Ammon's horn (tissue), 1 donor: ENCODE measurements at places on chromosomes 5 and 9.

- no peak for DNase-seq
Measured at GRCh38 chr5:155952486-155953089, 374.4 kb upstream of the SGCD start.

- DNase-seq, result no peak
Measured at GRCh38 chr5:74415695-74416102, 224.8 kb downstream of the ENC1 start.

DNA sequence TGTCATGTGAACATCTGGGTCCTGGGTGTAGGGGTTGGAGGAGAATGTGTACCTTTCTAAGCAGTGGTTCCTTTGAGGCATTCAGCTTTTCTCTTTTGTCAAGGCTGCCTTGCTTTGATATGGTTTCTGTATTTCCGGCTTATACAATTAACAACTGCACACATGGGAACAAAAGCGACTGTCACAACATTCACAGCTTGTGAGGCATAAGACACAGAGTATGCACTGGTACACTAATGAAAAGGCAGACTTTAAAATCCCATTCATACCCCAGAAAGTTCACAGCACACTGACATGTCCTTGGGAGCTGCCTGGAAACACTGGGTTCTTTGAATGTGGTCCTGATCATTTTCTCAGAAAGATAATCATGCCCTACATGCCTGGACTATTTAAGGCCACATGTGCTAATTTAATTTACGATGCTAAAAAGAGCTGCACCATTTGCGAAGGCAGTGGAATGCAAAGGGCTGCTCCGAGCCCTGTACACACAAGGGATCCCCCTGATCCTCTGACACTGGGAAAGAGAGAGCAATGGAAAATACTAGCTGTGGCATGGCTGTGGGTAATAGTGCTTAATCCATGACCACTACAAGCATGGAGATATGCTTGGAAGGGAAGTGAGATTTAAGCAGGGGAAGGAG, 131.8 kb downstream of the EFNA5 start:
- no peak for DNase-seq

DNA sequence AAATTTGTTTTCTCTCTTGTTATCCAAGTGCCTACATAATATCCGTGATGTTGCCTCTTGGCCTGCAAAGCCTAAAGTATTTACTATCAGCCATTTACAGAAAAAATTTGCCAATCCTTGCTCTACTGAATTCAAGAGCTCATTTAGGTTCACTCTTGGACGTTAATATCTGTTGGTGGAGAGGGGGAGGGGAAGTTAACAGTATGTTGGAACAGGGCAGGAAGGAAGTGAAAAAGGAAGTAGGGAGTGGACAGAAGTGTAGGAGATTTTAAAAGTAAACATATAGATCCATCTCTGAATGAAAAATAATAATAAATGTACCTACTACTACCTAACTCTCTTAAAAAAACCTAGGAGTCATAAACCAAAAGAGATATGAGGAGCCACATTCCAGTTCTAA, 32.8 kb downstream of the ZNF608 start:
- DNase-seq, result no peak

DNA sequence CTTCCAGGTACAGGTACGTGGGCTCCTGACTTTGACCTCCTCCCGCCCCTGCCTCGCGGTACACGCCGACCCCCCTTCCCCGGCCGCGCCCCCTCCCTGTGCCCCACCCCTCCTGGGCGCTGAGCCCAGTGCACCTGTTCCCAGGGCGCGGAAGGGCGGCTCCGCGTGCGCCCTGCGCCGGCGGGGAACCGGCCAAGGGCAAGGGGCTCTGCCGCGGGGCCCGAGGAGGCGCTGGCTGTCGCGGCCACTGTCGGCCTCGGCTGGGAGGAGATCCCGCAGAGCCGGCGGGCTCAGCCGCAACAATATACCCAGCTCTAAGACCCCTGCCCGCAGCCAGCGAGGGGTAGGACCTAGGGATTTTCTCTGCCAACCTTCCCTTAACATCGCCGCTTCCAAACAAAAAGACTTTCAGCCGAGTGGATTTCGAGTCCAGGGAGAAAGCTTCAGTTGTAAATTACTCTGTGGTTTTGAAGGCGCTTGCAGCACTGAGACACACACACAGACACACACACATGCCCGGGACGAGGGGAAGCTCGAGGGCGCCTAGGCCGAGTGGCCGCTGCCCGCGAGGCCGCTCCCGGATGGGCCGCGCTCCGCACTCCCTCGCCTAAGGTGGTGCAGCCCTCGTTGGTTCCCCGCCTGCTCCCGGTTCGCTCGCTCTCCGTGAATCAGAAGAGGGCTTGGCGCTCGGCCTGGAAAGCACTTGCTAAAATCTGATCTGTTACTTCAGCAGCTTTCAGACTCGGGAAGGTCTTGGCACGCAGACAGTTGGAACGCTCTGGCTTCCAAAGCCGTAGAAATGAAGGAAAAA, 1.2 kb downstream of the FGF18 start:
- peak; percentile 73 for DNase-seq

GRCh38 chr9:108776920-108777639, 78.7 kb downstream of the ACTL7B start:
- DNase-seq, result no peak

GRCh38 chr5:138536665-138537315, 6.2 kb downstream of the ETF1 start:
- DNase-seq, result no peak

DNA sequence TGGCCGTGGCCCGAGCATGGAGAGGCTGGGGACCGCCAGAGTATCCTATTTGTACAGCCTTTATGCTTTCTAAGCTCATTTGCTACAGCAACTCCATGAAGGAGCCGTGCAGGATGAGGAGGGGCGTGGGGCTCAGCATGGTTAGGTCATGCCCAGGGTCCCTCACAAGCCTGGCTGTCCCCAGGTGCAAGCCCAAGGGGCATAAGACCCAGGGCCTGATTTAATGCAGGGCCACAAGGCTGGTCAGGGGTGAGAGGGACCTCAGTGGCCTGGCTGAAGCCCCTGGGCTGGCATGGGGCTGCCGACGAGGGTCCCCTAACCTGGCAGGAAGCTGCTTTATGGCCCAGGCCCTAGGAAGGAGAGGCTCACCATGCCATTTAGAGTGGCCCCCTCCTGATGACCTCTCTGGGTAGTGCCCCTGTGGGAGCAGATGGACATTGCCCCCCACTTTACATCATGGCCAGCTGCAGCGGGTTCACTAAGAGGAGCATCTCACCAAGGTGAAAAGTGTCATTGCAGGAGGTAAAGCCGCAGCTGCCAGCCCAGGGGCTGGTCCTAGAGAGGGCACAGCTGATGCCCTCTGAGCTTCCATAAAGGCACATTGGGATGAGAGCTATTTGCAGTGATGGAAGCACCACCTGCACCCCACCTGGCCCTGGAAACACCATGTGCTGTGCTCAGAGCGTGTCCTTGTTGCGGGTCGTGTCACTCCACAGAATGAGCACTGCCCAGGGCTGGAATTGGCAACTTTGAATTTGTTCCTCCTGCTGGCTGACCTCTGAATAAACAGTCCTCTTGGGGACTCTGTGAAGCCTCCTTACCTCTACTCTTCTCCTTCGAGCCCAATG, 58.9 kb downstream of the ZNF618 start:
- no peak for DNase-seq

GRCh38 chr9:99660191-99660636, 161.5 kb upstream of the NR4A3 start:
- DNase-seq, result peak; percentile 81

GRCh38 chr9:137021979-137022661, 5.9 kb downstream of the ABCA2 start:
- peak; percentile 96 for DNase-seq

DNA sequence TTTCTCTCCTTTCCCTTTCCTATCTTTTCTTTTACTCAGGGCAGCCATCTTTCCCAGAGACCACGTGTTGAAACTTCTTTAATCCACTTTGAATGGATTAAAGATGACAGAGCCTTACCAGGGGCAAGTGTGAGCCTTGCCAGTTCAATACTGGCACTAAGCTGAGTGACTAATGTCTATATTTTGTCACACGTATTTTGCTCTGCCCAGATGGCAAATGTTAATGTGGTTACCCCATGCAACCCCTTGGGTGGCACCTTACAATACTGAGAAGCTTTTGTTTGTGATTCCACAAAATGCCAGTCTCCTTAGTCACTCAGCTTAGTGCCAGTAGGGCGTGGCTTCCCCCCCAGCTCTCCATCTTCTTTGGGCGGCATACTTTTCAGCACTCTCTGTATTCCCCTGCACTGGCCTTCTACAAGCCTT, 24.8 kb downstream of the ANXA1 start:
- no peak for DNase-seq

DNA sequence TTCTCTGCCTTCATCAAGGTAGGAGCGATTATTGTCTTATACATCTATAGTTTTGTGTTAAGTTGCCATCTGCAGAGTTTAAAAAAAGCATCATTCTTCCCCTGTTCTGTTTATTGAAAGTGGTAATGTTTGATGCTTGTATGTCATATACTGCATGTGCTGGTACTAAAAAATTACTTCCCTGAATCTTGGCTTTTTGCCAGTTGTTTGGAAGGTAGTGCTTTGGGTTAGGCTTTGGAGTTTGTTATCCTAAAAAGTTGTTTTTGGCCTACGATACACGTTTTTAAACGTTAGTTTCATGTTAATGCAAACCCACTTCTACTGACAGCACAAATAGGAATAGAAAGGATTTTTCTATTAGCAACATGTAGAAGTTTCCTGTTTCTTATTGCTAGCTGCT, 158.3 kb downstream of the GIN1 start:
- no peak for DNase-seq

- peak; percentile 81 for DNase-seq
Measured at GRCh38 chr5:39948867-39949468, 524.2 kb upstream of the DAB2 start.

- DNase-seq, result no peak
Measured at GRCh38 chr9:121947775-121948174, 145.3 kb downstream of the TTLL11 start.

GRCh38 chr5:180830253-180831138, 27.9 kb upstream of the MGAT1 start:
- DNase-seq, result peak; percentile 81

- peak; percentile 77 for DNase-seq
Measured at GRCh38 chr9:136728080-136728547, 14.6 kb downstream of the LCN10 start.

GRCh38 chr9:23541976-23542375, 284.1 kb downstream of the ELAVL2 start:
- DNase-seq, result no peak

GRCh38 chr9:87002517-87002916, 55.2 kb upstream of the GAS1 start:
- DNase-seq, result no peak

DNA sequence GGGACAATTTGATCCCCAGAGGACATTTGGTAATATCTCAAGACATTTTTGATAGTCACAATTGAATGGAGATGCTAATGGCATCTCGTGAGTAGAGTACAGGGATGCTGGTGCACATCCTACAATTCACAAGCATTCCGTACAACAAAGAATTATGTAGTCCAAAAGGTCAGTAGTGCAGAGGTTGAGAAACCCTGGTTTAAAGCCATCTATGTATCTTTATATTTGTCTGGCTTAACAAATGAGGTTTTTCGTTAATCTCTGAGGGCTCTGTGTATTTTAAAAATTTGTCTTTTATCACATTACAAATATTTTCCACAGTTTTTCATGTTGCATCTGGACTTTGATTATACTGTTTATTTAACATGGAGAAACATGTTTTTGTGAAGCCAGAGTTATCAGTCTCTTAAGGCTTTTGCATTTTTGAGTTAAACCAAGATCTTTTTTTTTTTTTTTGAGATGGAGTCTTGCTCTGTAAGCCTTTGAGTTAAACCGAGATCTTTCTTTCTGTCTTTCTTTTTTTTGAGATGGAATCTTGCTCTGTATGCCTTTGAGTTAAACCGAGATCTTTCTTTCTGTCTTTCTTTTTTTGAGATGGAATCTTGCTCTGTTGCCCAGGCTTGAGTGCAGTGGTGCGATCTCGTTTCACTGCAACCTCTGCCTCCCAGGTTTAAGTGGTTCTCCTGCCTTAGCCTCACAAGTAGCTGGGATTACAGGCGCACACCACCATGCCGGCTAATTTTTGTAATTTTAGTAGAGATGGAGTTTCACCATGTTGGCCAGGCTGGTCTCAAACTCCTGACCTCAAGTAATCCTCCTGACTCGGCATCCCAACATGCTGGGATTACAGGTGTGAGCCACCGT, 2.8 kb downstream of the HSDL2 start:
- no peak for DNase-seq

- DNase-seq, result no peak
Measured at GRCh38 chr5:177605078-177605477, 5.1 kb downstream of the B4GALT7 start.

- no peak for DNase-seq
Measured at GRCh38 chr5:96530901-96531300, 97.9 kb upstream of the PCSK1 start.

DNA sequence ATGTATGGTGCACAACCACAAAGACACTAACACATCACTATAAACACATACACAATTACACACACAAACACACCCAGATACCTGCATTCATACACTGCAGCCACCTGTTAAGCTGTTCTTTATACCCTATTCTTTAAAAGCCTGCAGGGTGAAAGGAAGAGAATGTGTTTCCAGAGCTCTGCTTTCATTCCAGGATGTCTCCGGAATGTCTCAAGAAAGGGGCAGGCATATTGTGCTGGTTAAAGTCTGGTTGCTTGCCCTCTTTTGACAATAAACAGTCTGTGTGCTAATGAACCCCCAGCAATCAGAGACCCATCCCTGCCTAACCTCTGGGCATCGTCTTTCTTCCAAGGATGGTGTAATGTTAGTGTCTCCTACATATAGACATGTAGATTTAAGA, 181.6 kb downstream of the EPB41L4A start:
- no peak for DNase-seq

- no peak for DNase-seq
Measured at GRCh38 chr9:94801234-94801633, 74.7 kb downstream of the AOPEP start.

- no peak for DNase-seq
Measured at GRCh38 chr5:95530416-95530815, 24.4 kb downstream of the SKIC3 start.

DNA sequence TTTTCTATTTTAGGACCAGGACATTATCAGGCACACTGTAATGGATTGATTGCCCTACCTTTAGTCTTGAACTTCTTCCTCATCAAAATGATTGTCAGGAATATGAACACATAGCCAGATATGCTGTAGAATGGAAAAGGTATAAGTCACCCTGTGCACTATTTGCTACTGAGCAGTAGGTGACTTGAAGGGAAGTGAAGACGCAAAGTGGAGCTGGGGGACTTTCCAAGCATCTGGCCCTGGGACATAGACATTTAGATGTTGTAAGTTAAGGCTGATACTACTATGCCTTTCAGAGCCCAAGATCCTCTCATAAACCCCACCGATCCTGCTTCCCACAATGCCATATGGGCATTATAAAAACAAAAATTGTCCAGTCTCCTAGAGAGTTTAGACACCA, 174.5 kb downstream of the DOCK8 start:
- no peak for DNase-seq

- DNase-seq, result no peak
Measured at GRCh38 chr5:116394186-116394867, 180.3 kb downstream of the SEMA6A start.

- no peak for DNase-seq
Measured at GRCh38 chr5:79992891-79993657, 2.0 kb upstream of the MTX3 start.

GRCh38 chr9:37034938-37035647, 1.0 kb upstream of the PAX5 start:
- DNase-seq, result no peak

GRCh38 chr5:134547999-134548658, 22.7 kb downstream of the JADE2 start:
- no peak for DNase-seq

- DNase-seq, result no peak
Measured at GRCh38 chr5:106658150-106658549, 1012.6 kb downstream of the EFNA5 start.
